ENCODE measurements at places on chromosomes 1 and 21.
A peak's percentile ranks its signal among the peaks of the same experiment; 100 is the strongest.

DNA sequence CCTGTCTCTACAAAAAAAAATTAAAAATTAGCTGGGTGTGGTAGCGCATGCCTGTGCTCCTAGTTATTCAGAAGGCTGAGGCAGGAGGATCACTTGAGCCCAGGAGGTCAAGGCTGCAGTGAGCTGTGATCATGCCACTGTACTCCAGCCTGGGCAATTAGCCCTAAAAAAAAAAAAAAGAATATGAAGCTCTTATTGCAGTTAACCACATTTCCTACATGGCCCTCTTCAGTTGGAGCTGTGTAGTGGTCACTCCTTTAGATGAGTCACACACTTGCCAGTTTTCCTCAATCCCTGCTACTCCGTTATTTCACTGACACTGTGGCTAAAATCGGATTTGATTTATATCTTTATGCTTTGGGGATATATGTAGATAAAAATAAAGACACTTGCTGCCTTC lies 11.8 kb downstream of the NFYC start:
- no peak for DNase-seq

DNA sequence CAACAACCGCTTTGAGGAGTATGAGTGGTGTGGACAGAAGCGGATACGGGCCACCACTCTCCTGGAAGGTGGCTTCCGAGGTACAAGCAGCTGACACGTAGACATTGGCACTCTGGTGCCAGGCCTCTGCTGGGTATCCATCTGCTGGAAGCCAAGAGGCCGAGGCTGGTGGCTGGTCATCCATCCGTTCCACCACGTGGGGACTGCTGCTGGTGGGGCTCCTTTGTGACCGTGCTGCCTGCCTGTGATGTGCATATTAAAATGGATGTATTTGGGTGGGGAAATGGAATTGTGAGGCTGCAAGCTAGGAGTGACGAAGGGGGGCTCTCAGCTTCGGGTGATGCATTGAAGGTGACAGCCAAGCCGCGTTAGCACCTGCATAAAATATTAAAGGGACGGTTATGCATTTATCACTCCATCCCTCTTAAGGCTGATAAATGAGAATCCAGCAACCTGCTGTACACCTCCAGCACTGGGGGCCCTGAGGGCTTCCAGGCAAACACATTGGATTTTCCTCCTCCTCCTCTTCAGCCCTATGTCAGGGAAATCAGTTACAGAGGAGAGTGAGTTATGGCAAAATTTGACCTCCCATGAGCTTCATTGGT lies 38.1 kb downstream of the TMEM53 start:
- no peak for DNase-seq

GRCh38 chr1:203627851-203628200 lies 1.2 kb downstream of the ATP2B4 start:
- no peak for DNase-seq

- no peak for DNase-seq
Observed at GRCh38 chr1:37042506-37042905, 8.2 kb upstream of the GRIK3 start.

DNA sequence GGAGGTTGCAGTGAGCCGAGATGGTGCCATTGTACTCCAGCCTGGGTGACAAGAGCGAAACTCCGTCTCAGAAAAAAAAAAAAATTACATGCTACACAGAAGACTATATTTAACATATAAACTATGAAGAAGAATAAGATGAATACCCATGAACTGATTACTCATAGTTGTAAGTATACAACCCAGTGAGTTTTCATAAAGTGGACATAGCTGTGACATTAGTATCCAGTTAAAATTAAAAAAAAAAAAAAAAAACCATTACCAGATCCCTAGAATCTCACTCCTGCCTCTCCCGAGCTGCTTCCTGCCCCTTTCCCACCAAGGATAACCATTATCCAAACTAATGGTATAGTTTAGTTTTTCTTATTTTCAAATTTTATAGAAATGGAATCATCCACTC lies 37.4 kb downstream of the UBE4B start:
- DNase-seq: no peak

DNA sequence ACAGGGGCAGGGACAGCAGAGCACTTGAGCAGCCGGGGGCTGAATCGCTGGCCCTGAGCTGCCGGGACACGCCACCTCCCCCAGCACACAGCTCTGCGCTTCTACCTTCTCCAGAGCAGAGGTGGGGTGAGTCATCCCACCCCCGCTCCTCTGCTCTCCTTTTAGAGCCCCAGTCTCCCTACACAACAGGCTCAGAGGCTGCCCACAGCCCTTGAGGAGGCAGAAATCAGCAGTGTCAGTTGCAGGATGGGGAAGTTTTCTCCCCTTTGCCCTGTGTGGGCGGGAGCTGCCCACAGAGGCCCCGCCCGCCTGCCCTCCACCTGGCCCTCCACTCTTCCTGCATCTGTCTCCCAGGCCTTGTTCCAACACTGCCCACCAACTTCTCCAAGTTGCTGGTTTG lies 94.6 kb downstream of the STUM start:
- no peak for DNase-seq

- DNase-seq: peak; percentile 48
Observed at GRCh38 chr21:42674351-42674940, 21.0 kb downstream of the PDE9A start.

DNA sequence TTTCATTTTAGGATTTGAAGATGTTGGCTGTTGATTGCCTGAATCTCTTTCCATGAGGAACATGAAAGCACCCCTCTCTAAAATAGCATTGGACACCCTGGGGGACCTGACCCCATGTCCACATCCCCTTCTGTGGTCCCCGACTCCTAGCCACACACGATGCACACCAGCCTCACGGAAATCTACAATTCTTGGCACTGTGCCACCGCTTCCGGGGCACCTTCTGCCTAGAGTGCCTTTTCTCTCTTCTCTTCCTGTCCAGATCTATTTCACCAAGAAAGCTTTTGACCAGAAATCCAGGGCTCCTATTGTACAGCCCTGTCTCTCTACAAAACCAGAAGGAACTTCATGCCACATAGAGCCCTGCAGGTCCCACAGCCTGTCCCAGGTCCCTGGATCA lies 50.3 kb downstream of the MYSM1 start:
- DNase-seq: no peak

GRCh38 chr1:150895618-150896017 lies 8.7 kb downstream of the CTXND2 start:
- no peak for DNase-seq

Data from NCI-H1417 treated with DMSO at 0.1 percent for 48 hours (cell line).